Lower lobe of right lung (tissue), 2 donors: ENCODE measurements at places on chromosomes 4 and X.

DNA sequence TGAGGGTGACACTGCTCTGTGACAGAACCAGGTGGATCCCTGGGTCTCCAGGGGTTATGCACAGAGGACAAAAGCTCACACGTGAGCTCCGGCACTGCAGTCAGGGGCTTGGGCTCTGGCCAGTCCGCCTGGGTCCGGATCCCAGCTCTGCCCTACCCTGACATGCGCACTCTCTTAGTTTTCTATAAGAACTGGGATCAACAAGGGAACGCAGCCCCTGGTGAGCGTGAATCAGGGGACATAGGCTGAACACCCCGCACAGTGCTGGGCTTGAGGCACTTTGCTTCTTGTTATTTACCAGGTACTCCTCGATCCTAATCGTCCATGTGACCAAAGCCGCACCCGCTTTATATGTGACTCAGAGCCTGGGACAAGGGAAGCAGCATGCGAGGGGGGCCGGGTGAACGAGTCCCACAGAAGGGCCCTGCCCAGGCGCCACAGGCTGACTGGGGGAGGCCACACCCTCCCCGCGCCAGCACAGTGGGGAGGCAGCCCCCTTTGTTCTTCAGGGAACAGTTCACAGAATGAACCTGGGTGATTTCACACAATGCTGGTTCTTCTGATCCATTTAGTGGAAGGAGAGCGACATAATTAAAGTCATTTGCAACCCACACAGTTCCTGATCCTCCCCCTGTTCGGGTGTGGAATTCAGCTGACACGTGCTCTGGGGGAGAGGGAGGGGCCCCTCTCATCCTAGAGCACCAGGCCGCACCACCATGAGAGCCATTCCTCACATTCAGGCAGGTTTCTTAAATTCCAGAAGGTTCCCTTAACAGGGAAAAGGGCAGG is 55.5 kb downstream of the WFS1 start:
- DNase-seq = peak; percentile 77

GRCh38 chr4:98381306-98381705 is 120.1 kb downstream of the RAP1GDS1 start:
- no peak for DNase-seq

GRCh38 chr4:40954088-40954668 is 204.4 kb downstream of the NSUN7 start:
- no peak for DNase-seq

DNA sequence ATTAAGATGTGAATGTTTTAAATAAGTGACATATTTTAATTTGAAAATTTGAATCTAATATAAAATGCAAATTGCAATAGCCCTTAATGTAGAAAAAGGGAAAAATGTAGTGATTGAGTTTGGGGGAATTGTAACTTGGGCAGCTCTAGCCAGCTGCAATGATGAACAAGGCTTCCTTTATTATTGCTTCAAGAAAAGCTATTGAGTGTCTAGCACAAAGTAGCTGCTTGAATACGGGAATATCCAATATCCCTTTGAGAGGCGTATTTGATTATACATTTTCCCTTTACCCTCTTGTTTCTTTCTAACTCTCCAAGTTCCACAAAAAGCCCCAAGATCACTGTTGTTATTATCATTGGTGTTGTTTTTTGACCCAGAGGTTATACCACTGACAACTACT is 21.8 kb downstream of the IL1RAPL1 start:
- DNase-seq = no peak

DNA sequence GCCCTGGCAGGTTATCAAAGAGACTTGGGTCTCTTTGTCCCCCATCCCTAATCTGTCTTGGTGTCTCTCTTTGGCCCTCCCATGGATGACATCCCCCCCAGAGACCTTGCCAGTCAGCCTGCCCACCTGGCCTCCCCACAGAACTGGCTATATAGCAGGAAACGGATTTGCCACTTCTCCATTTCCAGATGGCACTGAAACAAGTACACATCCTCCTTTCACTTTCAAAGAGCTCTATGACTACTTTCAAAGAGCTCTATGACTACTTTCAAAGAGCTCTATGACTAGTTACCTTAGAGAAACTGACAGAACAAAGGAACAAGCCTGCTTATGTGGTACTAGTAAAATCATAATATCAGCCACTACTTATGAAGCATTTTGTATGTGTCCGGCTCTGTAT is 175.3 kb downstream of the MAML3 start:
- DNase-seq = no peak

GRCh38 chr4:148445071-148445859 is 3.1 kb upstream of the NR3C2 start:
- DNase-seq = peak; percentile 71
